GOT3 (cell line): ENCODE measurements at places on chromosomes 7 and 10.

GRCh38 chr7:20444030-20444800 lies 113.5 kb downstream of the ITGB8 start:
- no peak for DNase-seq

GRCh38 chr10:60367431-60367830 lies 22.2 kb downstream of the ANK3 start:
- no peak for DNase-seq

DNA sequence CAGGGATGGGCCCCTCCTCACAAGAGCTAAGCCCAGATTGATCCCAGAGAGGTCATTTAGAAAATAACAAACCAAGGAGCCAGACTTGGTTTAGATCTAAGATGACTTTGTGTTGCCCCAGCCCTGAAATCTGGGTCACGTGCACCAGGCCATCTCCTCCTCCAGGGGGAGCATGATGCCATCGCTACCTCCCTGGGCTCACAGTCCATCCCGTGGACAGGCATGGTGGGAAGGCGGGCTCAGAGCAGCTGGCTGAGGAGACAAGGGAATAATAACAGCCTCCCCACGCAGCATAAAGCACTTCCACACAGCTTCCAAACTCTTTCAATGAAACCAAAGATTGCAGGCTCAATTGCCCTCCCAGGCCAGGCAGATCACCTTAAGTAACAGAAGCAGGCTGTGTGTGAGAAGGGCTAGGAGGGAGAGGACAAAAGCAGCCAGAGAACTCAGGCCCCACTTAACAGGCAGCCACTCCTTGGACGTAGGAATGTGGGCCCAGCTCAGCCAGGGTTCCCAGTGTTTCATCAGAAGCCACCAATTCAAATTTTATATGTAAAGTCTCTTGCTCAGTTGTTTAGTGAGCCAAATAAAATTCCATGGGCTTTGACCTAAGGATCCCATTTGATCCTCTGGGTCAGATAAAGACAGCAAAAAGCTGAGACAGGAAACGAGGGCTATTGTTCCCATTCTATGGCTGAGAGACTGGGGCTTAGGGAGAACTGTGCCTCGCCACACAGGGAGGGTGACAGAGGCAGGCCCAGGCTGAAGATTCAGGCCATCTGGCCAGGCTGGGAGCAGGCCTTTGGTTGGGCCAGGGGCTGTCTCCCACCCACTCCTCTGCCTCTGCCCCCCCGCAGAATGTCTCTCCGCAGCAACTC lies 100.2 kb downstream of the COL13A1 start:
- DNase-seq: no peak

DNA sequence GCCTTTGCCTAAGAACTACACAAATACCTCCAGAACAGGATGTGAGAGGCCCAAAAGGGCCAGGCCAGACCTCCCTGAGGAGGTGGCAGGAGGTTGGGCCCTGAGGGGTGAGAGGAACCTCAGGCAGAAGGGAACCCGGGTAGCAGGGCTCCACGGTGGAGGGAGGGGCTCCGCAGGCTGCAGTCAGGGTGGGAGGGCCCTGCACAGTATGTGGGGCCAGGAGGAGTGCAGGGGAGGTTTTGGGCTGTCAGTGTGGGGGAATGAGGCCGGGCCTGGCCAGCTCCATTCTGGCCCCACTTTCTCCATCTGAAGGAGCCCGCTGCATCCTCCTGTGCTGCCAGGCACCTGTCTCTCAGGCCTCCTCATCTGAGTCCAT lies 25.9 kb downstream of the DNAJB12 start:
- DNase-seq: no peak

DNA sequence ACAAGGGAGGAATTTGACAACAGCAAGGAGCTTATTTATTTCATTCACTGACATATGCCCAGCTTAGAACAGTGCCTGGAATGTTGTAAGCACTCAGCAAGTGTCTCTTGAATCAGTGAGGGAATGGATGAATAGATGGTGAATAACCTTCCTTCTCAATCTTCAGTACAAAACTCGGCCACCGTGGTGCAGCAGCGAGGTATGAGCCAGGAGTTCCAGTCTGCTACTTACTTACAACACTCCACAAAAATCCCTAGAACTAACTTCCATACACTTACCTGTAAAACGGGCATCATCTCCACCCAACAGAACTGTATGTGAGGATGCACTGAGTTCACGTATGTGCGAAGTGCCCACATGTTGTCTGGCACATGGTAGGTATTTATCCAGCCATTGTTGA lies 237.4 kb downstream of the WDR11 start:
- DNase-seq: no peak

DNA sequence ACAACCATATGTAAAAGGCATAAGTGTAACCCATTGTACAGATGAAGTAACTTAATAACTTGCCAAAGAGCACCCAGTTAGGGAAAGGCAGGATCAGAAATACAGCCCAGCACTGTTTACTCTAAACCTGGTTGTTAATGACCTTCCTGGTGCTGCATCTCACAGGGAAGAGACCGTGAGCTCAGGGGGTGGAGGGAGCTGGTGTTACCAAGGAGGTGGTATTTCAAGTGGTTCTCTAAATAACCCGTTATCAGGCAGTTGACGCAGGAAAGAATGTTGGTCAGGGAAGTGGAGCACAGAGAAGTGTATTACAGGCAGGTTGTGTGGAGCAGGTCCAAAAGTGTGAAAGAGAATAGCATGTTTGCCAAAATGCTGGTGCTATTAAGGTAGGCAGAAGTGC lies 4.4 kb upstream of the ST7 start:
- no peak for DNase-seq

DNA sequence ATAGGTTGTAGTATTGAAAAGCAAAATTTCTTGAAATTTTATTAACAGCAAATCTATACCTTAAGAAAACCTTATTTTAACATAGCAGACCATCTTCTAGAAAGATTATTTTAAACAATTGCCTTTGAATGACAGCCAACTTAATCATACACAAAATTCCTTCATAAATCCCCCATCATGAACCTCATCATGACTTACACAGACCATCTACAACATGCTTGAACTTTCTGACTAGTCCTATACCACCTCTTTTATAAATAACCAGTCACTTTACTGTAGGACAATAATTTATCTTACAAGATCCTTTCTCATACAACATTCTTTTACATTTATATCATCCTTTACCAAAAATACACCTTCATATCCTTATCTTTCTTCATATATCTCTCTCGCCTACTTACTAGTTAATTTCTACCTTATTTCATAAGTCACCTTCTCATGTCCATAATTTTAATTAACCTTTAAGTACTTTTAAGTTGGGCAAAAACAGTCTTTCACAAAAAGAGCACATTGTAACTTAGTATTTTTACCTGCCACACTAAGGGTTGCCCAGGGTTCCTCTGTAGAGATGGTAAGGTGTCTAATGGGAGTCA lies 16.6 kb upstream of the PTN start:
- DNase-seq: no peak

DNA sequence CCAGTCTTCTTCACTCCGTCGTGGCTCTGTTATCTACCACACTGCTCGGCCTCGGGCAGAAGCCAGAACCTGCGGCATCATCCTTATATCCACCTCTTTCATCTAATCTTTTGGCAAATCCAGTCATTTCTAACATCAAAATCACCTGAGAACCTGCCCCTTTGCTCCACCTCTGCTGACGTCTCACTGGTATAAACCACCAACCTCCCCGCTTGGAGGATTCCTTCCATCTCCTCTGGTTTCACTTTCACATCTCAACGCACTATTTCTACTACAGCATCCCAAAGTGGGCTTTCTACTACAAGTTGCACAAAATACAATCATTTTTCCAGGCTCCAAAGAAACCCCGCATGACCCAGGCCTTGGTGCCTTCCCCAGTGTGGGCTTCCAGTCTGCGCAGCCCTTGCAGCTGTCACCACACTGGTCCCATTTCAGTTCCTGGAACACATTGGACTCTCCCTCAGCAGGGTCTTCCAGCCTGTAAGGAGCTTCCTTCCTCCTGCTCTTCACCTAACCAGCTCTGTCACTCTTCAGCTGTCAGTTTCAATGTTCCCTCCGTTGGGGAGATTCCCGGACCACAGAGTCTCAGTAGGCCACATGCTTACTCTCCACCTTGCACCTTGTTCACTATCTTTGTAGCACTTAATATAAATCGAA lies 85.0 kb downstream of the PRKCQ start:
- no peak for DNase-seq

- DNase-seq: no peak
Observed at GRCh38 chr10:86410542-86411124, 44.0 kb upstream of the GRID1 start.

DNA sequence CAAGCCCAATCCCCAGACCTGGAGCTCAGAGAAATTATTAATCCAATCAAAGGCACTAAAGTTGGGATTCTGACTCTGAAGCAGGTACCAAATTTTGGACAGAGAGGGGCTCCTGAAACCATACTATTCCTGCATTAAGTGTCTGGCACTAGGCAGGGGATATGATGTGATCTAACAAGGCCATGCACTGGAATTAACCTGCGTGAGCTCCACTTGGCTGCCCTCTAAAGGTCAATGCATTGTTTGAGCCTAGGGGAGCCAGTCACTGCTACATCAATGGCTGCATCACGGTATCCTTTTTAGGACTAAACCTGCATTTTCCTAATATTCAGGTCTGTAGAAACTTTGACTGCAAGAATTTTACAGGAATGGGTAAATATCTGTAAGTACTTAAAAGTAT lies 42.1 kb downstream of the ST8SIA6 start:
- no peak for DNase-seq

DNA sequence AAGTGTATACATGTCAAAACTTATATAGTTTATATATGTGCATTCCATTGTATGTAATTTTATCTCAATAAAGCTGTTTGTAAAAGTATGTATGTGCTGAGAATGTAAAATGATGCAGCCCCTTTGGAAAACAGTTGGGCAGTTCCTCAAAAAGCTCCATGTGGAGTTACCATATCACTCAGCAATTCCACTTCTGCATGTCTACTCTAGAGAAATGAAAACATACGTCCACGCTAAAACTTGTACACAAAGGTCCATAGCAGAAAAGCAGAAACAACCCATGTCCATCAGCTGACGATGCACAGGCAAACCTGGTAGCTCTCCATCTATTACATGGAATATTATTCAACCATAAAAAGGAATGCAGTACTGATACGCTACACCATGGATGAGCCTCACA lies 8.3 kb upstream of the RGS10 start:
- no peak for DNase-seq

DNA sequence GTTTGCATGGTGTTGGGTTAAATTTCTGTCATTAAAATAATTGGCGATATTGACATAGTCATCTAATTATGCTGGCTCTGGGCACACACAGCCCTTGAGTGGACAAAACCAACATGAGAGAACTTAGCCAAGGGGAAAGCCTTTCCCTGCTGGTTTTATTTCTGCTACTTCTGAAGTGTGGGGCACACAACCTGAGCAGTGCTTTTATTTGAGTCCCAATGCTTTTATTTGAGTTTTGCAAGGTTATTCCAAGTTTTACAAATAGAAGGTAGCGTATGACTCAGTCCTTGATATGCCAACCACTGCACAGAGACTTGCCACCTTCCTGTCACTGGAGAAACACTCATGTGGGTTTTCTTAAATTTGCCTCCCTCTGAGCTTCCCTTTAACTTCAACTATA lies 145.7 kb downstream of the EGFR start:
- no peak for DNase-seq
